ENCODE measurements at places on chromosomes 2 and 18. TPM values are rescaled to one million over a fixed set of nuclear protein-coding genes. Genes with fewer than 3 reads are reported as not detected.

C2orf78 gene
- not detected for total RNA-seq

CPLX4 gene
- total RNA-seq: not detected

- DNase-seq: peak; percentile 18
These were observed 483.9 kb upstream of the DDX18 start for GRCh38 chr2:117330641-117331040.

- DNase-seq: no peak
These were observed 40.3 kb downstream of the AAK1 start for GRCh38 chr2:69603146-69603743.

- DNase-seq: no peak
These were observed 753.9 kb downstream of the RNF144A start for GRCh38 chr2:7670905-7671641.
